ENCODE measurements at places on chromosomes 7 and 10.

- no peak for DNase-seq
Measured at GRCh38 chr10:132926777-132927650, 15.4 kb downstream of the CFAP46 start.

DNA sequence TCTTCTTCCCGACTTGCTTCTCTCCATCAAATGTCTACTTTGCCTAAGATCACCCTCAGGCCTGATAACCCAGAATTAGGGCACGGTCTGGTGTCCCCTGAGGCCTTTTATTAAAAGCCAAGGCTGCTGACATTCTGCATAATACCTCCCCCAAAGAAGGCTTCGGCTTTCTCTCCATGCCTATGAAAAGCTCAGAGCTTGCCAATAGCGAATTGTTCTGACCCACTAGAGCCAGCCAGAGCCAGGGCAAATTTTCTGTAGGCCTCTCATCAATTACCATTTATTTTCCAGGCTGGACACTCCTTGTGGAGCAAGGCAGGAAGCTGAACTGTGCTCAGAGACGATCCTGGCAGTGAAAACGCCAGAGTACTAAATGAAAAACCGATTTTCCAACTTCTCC is 64.3 kb upstream of the ADRB1 start:
- no peak for DNase-seq

GRCh38 chr7:123096434-123096833 is 100.9 kb upstream of the TAS2R16 start:
- no peak for DNase-seq

GRCh38 chr10:95394161-95394880 is 103.5 kb upstream of the PDLIM1 start:
- DNase-seq: no peak

- no peak for DNase-seq
Measured at GRCh38 chr7:138170959-138171703, 94.9 kb downstream of the AKR1D1 start.

DNA sequence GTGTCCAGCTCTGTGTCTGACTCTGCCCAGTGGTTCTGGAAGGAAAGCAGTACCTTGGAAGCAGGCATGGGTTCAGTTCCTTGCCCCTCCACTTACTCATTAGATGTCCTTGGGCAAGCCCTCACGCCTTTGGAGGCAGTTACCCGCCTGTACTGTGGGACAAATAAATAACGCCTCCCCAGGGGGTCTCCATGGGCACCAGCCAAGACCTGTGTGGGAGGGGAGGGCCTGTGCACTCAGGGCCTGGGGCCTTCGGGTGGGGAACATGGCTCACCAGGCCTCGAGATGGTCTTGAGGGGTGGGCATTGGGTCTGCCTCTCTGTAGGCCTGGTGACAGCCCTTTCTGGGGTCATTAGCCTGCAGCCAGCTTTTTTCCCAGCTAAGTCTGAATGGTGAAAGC is 142.0 kb downstream of the GRK5 start:
- DNase-seq: no peak

DNA sequence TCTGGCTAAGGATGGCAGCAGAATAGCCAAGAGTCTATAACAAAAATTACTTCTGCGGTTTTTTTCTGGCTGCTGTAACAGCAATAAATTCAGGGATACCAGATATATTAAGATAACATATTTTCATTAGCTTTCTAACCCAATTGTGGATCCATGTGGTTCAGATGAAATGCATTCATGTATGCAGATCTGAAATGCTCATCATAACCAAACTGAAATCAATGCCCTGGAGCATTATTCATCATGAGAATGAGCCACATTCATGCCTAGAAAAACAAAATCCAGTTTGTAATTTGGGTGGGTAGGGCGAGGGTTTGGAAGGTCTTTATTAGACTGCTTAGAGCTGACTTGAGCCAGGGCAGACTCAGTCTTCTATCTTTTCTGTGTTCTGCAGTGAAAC is 69.8 kb upstream of the SEMA3A start:
- no peak for DNase-seq

- no peak for DNase-seq
Measured at GRCh38 chr7:3282457-3282856, 18.6 kb upstream of the SDK1 start.

DNA sequence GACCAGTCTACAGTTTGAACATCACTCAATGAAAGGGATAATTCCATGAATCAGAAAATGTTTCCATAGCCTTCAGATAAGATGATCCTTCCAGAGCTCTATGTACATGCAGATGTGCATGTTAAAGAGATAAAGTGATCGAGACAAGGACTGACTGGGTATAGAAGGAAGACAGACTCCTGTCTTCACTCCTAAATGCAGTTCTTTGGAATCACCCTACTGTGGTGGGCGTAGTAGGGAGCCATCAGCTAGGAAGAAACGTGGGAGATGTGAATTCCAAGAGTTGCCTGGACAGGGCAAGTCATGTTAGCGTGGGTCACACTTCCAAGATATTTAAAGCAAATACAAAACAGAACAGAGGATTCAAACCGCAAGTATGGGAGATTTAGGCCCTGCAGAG is 23.9 kb downstream of the LOXL4 start:
- DNase-seq: no peak

- DNase-seq: no peak
Measured at GRCh38 chr10:22285130-22285529, 31.1 kb upstream of the COMMD3 start.

Measured in CD4-positive, alpha-beta T cell treated with Interleukin-15 for 4 hours (primary cell).